ENCODE measurements at places on chromosomes 11 and 22.

DNA sequence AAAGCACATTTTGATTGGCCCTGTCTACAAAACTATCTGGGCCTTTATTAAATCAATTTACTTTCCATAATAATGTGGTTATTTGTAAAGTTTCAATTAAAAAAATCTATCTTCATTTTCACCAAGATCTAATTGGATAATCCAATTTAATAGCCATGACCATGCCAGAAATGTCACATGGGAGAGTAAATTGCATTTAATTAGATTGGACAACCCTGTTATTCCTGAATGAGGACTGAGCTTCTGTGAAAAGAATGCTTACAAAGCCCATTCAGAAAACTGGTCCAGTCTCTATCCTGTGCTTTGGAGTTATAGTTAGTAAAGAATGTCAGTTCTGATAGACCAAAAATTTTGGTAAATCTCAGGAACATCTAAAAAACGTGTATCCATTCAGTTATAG lies 541.9 kb upstream of the ANO5 start:
- no peak for DNase-seq

DNA sequence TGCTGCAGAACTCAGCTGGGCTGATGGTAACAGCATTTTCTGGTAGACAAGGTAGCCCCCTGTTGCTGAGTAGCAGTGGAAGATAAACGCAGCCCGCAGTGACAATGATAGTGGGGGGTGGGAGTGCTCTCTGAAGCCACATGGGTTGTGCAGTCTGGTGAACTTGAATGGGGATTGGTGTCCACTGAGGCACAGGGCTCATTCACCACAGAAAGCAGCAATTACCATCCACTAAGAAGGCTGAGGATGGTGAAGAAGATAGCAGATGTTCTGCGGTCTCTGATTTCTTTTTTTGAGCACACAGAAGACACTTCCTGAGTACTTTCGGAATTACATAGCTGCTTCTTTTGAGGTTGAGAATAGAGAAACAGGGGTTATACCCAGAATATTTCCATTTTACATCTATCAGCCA lies 150.3 kb downstream of the LRRC4C start:
- DNase-seq: no peak

DNA sequence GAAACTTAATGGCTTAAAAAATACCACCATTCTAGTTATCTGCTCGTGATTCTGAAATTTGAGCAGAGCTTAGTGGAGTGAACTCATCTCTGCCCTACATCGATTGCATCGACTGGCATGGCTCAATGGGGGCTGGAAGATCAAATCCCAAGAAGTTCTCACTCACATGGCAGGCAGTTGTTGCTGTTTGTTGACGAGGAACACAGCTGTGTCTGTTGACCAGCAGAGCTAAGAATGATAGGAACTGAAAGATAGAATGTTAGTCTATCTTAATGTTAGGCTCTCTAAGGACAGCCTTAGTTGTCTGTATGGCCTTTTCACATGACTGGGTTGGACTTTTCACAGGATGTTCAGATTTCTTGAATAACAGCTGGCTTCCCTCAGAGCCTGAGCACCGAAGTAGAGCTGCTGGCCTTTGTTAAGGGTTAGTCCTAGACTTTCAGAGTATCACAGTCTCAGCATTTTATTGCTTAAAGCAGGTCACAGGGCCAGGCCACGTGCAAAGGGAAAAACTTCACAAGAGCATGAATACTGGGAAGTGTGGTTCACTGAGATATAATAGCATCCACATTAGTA lies 31.6 kb upstream of the IZUMO1R start:
- no peak for DNase-seq

DNA sequence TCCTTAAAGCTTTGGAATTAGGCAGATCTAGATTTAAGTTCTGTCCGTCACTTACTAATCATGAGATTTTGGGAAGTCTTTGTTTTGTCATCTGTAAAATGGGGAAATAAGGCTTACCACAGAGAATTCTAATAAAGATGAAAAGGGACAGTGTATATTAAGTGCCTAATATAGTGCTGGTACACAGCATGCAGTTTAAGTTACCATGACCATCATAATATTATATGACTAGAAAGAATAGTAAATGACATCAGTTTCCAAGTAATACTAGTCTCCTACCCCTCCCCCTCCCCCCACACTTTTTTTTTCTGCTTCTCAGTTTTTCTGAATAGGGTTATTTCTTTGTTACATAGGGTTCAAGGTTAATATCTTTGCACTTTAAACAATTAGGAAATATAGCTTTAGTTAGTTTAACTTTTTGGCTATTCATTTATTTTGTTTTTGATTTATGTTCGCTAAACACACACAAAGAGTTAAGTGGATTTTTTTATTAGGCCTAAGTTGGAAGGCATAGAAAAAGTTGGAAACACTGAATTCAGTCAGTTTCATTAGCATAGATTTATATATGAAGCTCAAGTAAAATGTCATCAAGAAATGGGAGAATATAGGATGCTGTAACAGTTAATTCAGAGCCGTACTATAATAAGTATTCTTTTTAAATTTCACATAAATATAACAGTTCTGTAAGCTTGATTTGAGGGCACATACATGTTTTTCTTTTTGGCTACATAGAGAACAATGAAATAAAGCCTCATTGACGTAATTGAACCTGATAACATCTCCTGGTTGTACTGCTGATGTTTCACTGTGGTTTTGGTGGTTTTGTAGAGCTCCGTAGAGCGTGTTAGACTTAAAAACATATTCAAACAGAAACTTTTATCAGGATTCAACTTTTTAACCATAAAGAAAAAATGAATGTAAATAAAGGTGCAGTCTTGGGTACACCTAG lies 121.2 kb downstream of the PDE3B start:
- DNase-seq: peak; percentile 34

- no peak for DNase-seq
Observed at GRCh38 chr11:47483457-47483856, 34.5 kb upstream of the RAPSN start.

DNA sequence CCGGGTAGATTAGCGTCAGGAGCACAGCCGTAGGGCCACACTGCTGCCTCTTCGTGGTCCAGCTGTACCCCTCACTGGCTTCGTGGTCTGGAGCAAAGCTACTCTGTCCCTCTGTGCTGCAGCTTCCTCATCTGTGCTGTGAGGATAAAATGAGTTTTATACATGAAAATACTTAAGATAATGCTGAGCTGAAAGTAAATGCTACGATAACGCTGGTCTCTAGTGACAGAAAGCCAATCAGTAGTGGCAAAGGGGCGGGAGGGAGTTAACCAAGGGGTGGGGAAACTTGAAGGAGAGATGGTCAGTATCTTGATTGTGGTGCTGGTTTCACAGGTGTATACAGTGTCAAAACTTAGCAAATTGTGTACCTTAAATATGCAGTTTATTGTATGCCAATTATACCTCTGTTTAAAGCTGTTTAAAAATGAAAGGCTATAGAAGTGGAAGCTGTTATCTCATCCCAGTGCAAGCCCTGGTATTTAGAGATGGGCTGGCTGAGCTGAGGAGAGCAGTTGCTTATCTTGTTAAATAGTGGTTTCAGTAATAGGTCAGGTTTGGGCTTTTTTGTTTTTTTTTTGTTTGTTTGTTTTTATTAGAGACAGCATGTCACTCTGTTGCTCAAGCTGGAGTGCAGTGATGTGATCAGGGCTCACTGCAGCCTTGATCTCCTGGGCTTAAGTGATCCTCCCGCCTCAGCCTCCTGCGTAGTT lies 36.7 kb downstream of the ACO2 start:
- DNase-seq: no peak

DNA sequence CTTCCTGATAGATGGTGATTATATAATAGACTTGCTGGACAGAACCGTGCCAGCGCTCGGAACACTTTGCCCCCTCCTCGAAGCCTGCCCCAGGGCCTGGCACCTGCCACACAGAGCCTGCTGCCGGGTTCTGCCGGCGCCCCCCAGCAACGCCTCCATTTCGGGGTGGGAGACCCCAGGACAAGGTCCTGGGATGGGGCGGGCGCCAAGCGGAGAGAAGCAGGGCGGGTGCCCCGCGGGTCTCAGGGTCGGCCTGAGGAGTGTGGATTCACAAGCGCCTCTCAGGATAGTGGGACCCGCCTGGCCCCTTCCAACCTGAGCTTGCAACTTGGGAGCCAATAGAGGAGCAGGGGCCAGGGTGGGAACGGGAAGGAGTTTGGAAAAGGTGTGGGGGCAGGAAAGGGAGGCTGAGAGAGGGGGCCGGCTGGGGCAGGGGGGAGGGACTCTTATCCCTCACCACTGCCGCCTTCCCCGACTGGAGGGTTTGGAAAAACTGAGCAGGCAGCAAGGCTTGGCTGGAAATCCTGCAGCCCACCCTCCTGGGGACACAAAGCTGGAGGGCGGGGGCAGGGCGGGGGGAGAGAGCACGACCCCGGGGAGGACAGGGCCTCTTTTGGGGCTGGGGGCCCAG lies 3.3 kb upstream of the BCL9L start:
- DNase-seq: peak; percentile 61

DNA sequence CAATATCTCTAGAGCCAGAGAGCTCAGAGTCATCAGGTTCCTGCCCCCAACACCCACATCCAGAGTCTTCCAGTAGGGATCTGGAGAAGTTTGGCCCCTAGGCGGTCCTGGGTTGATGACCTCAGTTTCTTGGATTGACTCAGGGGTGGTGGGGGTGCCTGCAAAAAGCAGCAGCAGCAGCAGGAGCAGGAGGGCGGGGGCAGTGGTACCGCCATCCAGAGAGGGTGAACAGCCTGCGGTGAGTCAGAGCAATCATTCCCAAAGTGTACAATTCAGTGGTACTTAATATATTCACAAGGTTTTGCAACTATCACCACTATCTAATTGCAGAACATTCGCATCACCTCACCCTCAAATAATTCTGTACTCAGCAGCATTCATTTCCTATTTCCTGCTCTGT lies 9.9 kb upstream of the SEC14L3 start:
- no peak for DNase-seq

- DNase-seq: no peak
Observed at GRCh38 chr11:133176748-133177147, 355.6 kb downstream of the OPCML start.

- no peak for DNase-seq
Observed at GRCh38 chr11:2523821-2524391, 79.1 kb downstream of the KCNQ1 start.

- DNase-seq: no peak
Observed at GRCh38 chr11:9014826-9015225, 11.0 kb upstream of the NRIP3 start.

DNA sequence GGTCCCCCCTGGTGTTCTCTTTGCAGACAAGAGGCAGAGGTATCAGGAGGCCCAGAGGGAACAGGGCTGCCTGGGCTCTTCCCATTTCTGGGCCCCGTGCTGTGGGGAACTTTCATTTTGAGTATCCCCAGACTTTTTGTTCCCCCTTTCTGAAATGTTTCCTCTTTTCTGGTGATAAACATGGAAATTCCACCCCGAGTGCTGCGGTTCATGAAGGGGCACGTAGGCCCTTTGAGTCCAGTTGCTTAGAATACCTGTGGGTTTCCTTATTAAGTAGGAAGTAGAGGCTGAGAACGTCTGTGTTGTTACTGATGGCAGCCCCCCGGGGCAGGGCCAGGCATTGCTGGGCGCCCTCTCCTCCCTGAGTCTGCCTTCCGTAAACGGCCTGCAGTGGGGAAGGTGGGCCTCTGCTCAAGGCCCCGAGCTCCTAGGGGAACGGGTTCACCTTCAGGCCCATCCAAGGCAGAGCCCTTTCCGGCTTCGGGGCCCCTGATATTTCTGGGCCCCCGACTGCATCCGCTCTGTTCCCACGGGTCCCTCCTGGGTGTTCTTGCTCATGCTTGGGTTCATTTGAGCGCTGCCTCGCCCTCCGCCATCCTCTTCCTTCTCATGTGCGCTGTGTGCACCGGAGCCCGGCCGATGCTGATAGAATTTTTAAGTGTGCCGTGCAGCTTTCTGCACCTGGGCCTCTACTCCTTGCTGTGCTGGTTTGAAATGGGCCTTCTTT lies 12.0 kb downstream of the TBC1D22A start:
- DNase-seq: peak; percentile 48

GRCh38 chr11:59625703-59626102 lies 10.1 kb upstream of the OSBP start:
- DNase-seq: no peak

GRCh38 chr11:77170107-77170506 lies 42.1 kb downstream of the MYO7A start:
- DNase-seq: no peak

DNA sequence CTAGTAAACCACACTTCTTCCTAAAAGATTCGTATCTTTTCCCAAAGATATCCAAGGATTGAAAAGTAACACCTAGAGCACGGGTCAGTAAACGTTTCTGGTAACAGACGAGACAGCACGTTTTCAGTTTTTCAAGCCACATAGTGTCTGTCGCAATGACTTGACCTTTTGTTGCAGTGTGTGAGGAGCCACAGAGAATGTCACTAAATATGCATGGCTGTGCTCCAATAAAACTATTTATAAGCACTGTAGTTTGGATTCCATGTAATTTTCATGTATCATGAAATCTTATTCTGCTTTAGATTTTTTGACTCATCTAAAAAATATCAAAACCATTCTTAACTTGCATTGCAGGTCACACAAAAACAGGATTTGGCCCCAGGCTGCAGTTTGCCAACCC lies 18.3 kb upstream of the MICAL3 start:
- DNase-seq: no peak

DNA sequence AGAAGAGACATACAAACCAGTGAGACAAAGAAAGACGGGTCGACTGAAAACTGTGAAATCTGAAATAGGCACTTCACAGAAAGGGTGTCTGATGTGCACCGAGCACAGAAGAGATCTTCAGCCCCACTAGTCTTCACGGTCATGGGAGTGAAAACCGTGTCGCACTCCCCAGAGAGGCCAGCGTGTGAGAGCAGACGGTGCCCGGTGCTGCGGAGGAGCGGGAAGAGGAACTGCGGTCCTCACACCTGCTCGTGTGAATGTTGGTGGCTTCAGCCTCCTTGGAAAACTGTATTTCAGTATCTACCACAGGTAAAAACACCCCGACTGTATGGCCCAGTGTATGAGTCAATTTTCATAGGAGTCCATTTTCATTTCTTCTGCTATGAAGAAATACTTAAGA lies 382.9 kb downstream of the BRD1 start:
- DNase-seq: no peak

DNA sequence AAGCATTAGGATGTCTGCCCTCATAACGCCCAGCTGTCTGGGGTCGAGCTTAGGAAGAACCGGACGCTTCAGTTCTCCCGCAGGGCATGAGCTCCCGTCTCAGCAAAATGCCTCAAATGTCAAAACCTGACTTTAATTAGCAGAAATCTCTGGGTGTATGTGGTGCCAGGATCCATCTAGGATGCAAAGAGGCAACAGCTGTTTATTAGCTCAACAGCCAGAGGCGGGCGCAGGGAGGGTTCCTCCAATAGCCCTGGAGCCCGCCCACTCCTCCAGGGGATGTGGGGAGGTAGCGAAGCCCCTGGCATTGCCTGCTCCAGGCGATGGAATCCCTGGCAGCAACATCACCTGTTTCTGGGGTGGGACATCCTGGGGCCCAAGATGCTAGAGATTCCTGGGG lies 39.4 kb upstream of the RTL6 start:
- no peak for DNase-seq

DNA sequence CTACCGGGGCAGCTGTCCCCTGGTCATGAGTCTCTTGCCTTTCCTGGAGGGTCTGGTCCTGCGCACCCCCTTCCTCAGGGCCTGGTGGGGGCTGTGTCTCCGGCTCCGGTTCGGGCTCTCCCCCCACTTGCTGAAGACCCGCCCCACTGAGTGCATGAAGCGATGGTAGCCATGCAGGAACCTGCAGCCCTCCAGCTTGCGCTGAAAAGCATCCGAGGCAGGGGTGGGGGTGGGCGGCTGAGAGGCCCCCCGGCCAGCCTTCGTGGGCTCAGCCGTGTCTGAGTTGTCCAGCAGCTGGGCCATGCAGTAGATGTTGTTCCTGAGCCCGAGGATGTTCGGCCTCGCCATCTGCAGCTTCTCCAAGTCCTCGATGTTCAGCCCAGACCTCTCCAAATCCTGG lies 2.8 kb downstream of the OSM start:
- no peak for DNase-seq
